ENCODE measurements at places on chromosomes 6 and 20.

- no peak for DNase-seq
These were observed 10.9 kb upstream of the NCOA3 start for GRCh38 chr20:47490795-47491194.

- peak; percentile 25 for DNase-seq
These were observed 646.3 kb downstream of the UTRN start for GRCh38 chr6:144931172-144932035.

GRCh38 chr6:160398674-160399271 lies 50.6 kb downstream of the SLC22A3 start:
- DNase-seq: no peak

DNA sequence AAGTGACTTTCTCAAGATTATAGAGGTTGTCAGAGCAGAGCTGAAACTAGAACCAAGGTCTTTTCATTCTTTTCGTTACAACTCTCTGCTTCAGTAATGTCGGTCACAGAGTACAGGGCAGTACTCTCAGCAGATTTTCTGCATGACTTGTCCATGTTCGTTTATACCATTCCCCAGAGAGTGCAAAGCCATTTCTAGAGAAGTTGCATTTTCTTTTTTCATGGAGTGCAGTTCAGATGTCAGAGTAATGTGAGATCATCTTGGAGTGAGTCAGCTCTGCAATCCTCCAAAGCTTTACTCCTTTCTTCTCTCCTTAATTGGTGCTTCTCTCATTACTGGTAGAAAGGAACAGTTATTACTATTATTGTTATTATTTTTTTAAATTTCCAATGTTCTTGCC lies 115.6 kb upstream of the B3GAT2 start:
- DNase-seq: no peak

DNA sequence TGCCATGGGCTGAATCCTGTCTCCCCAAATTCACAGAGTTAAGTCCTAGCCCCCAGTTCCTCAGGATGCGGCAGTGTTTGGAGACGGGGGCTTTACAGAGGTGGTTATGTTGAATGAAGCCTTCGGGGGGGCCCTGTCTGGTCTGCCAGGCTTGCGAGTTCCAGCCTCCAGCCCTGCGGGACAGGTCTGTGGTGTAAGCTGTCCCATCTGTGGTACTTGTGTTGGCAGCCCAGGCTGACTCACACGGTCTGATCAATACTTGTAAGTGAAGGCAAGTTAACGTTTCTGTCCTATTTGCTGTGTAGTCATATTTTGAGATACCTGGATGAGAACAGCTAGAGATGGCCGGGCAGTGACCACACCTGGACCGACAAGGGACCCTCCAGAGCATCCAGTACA lies 51.8 kb upstream of the GPR31 start:
- DNase-seq: no peak

GRCh38 chr6:21914121-21914973 lies 320.8 kb downstream of the SOX4 start:
- DNase-seq: no peak

DNA sequence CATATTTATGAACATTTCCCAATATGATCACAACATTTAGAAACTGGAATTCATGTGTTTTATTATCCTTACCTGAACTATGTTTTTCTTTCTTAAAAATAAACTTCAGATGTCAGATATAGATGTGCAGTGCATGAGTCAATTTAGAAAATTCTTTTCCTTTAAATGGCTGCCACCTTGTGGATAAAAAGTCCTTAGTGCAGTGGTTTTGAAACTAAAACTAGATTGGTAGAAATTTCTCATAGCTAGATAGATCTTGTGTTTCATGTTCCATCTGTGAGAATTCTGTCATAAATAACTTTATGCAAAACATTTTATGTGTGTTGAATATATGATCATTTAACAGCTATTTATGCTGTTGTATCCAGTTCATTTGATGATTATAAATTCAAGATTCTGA lies 134.9 kb downstream of the KLHL32 start:
- no peak for DNase-seq

GRCh38 chr6:134863763-134864510 lies 86.0 kb downstream of the ALDH8A1 start:
- no peak for DNase-seq

GRCh38 chr6:16828058-16828457 lies 66.8 kb upstream of the ATXN1 start:
- DNase-seq: no peak

- DNase-seq: no peak
These were observed 24.0 kb upstream of the GTSF1L start for GRCh38 chr20:43750774-43751166.

DNA sequence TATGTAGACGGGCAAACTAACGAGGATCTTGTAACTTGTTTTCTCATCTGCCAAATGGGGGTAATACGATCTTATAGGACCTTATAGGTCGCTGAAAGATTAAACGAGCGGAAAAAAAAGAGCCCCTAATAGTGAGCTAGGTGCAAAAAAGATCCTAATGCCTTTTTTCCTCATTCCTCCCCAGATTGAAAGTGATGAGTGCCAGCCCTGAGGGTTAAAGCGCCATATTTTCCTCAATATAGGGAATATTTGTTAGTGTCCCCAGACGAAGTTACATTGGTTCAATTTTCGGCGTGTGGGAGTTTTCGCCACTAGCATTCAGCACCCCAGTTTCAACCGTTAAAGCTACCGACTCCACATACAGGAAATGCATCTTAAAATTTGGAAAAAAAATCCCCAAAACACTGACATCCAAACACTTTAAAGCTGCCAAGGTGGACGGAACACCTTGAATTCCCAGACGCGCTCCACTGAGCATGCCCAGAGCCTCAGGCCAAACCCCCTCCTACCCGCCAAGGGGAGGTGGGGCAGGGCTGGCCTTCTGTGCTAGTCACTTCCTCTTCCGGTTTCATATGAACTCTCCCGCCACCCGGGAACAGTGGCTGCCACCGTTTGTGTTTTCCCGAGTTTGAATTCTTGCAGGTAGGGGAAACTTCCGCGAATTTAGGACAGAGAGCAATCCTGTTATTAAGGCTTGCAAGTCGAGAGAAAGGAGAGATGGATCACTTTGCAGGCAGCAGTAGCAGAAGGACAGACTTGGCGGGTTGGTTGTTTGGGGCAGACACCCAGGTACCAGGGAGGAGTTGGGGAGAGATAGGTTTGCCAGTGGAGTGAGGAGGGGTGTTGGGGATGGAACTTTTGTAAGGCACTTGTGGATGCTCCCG lies at the start of gene PRIM2:
Gene PRIM2 (plus strand): TSS at position 571 of the 884 bp plus-strand sequence. CDS start 816 bp downstream, outside the sequence.
- peak; percentile 80 for DNase-seq

- no peak for DNase-seq
These were observed 195.2 kb downstream of the COL19A1 start for GRCh38 chr6:70061546-70061945.

GRCh38 chr6:14055541-14055940 lies 62.0 kb upstream of the CD83 start:
- no peak for DNase-seq

DNA sequence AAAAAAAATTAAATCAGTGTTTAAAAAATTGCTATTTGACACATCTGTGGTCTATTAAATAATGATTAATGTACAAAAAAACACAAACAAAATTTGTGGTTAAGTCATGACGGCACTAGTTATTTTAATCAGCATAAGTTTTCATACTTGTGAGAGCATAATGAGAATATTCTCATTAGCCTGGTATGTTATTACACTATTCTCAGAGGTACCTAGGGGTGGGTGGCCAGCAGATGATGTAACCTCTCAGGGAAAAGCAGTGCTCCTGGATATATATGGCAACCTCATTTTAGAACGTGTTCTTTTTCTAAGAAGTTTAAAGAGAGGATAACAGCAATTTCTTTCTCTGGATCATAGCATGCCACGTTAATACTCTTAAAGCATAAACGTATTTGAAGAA lies 109.2 kb downstream of the GJA1 start:
- no peak for DNase-seq

GRCh38 chr20:6576726-6577125 lies 190.8 kb upstream of the BMP2 start:
- no peak for DNase-seq

- DNase-seq: no peak
These were observed 80.5 kb downstream of the COL9A1 start for GRCh38 chr6:70222439-70222749.

DNA sequence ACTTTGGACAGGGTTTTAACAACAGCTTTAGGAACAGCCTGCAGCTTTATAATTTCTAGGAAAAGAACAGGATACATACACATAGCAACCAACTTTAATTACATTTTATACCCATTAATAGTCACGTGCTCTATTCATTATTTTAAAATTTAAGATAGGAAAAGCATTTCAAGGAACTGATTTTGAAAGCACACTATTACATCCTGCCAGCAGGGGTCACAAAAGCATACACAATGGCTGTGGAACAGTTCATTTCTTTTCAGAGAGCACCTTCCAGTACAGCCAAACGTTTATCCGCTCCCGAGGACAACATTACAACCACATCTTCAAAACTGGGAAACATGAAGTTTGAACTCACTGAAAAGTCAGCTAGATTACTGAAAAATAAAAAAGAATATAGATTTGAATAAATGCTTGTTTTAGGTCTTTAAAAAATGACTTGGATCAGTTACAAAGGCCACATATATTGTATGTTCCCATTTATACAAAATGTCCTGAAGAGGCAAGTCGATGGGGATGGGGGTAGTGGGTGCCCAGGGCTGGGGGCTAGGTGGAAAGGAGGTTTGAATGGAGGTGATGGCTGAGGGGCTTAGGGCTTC lies 104.6 kb upstream of the EXOC2 start:
- DNase-seq: peak; percentile 46

DNA sequence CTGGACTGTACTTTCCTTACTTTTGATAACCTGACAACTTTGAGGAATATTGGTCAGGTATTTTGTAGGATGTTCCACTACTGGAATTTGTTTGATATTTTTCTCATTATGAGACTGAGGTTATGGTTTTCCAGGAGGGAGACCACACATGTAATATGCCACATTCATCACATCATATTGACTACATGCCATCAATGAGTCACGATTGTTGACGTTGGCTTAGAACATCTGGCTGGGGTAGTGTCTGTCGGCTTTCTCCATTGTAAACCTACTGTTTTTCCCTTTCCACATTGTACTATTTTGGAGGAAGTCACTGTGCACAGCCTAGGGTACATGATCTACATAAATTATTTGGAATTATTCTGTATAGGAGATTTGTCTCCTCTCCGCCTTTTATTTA lies 1.4 kb upstream of the STX11 start:
- DNase-seq: no peak

DNA sequence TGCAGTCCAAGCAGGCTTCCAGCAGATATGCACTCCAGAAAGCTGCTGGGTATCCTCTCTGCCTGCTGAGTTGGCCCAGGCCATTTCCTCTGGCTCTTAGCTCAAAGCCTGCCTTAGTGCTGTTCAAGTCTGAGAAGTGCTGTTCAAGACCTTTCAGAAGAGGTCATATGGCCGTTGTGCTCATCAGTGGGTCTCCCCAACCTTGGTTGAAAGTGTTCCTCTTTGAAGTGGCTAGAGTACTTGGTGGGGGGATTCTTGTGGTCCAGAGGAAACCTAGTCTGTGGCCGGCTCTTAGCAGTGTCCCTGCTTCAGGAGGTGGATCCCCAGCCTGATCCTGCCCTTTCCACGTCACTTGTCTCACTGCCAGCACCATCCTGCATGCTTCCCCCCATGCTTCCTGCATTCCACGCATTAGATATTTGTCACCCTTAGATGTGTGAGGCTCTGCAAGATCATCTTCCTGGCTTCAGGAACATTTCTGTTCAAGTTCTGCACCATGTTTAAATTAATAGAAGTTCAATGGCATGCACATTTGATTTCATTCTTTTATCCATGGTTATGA lies 105.0 kb downstream of the FIG4 start:
- no peak for DNase-seq

DNA sequence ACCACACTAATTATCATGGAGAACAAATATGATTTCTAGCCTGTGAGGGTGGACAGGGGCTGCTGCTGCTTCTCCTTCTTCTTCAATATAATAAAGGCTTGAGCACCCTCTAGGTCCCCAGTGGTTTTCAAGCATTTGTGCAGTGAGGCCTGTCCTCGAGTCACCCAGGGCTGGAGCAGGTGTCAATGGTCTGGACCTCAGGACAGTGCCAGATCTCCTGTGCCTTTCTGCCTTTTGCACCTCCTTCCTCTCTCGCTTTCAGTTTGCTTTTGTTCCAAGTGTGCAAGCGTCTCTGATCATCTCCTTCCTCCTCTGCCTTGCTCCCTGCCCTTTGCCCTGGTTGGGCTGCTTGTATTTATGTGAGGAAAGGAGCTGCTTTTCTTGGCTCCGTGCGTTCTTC lies 152.2 kb upstream of the SYNDIG1 start:
- no peak for DNase-seq

- DNase-seq: no peak
These were observed 275.1 kb downstream of the CDC5L start for GRCh38 chr6:44662461-44663121.

DNA sequence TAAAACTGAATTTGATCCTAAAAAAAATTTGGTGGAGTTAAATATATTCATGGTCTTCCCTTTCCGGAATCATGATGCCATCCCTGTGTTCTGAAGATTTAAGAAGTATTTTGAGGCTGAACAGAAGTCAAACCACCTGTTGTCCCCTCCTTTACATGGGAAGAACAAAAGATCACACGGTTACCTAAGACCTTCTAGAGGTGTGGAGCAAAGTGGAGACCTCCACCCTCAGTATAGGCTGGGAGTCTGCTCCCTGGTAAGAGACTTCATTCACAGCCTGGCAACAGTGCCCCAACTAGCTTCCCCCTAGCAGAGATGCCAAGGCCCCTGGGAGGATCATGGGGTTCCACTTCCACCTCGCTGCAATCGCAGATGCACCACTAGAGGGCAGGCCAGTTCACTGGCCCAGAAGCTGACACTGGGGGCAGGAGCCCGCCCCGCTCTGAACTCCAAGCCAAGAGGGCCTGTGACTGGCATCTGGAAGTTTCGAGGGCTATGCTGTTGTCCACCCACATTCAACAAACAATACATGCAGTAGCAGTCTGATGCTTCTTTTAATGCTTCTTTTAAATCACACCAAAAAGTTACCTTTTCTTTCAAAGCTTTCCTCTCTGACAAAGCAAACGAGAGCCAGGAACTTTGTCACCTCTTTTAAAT lies 19.5 kb upstream of the UBE2J1 start:
- no peak for DNase-seq

DNA sequence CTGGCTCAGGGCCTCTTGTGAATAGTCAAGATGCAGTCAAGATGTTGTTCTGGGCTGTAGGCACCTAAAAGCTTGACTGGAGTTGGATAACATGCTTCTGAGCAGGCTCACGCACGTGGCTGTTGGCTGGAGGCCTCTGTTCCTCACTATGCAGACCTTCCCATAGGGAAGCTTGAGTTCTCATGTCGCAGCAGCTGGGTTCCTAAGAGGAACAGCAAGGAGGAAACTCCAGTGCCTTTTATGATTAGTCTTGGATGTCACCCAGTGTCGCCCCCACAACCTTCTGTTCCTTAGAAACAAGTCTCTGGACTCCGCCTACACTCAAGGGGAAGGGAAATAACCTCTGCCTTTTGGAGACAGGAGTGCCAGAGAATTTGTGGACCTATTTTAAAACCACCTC lies 210.7 kb downstream of the BCAS1 start:
- DNase-seq: no peak

DNA sequence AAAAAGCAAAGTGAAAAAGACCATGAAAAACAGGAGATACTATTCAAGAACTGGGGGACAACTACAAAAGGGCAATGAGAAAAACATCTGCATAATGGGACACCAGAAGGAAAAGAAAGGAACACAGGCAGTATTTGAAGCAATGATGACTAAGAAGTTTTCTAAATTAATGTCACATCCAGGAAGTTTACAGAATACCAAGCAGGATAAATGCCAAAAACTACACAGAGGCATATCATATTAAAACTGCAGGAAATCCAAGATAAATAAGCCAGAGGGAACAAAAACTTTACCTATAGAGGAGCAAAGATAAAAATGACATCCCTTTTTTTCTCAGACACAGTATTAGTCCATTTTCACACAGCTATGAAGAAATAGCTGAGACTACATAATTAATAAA lies 193.0 kb downstream of the ERMARD start:
- no peak for DNase-seq

All from Panc1 (cell line).